Islet precursor cell (in vitro differentiated cells): ENCODE measurements at places on chromosomes 1 and 21.

GRCh38 chr21:14968821-14969220 is 96.0 kb downstream of the NRIP1 start:
- no peak for DNase-seq

GRCh38 chr1:41444785-41445184 is 39.7 kb downstream of the EDN2 start:
- no peak for DNase-seq

- no peak for DNase-seq
These were observed 71.0 kb downstream of the RGS13 start for GRCh38 chr1:192706936-192707335.

- no peak for DNase-seq
These were observed 6.8 kb downstream of the BSND start for GRCh38 chr1:55005351-55006140.

DNA sequence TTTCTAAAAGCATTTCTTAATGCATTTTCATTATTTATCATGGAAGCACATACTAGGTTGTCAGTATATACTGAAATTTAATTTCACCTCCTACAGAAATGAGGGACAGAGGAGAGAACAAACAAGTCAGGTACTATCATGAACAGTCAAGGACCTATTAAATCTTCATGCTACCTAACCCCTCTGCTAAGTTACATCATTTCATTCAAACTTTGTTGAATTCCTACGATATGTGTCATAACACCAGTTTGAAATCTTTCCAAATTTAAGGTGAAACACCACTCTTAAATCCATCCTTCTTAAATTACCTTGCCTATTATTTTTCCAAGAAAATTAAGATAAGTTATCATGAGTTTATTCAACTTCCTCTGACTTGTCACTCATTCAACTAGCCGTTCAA is 78.9 kb downstream of the DENND1B start:
- no peak for DNase-seq

DNA sequence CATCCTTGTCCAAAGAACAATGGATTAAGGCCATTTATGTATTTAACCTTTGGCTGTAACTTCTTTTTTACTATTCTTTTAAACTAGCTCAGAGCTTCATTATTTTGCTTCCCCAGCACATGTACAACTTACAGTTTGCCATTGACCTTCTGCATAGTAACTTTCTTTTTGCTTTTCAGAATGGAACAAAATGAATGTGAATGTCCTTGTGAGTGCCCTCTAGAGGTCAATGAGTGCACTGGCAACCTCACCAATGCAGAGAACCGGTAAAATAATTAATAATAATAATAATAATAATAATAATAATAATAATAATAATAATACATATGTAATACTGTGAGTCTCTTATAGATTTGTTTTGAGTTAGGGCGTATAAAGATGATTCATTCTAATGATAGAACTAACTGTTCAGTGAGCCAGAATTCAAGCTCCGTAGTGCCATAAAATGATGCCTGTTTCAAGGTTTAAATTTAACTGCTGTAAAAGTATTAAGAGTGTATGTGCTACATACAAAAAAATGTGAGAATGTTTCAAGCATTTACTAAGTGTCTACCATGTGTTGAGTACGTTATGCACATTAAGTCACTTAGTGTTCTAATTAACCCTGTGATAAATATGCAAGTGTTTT is 69.0 kb upstream of the RAVER2 start:
- DNase-seq: no peak

- peak; percentile 56 for DNase-seq
These were observed 19.4 kb downstream of the RRP15 start for GRCh38 chr1:218304281-218305039.
